Stimulated activated CD4-positive, alpha-beta T cell treated with anti-CD3 and anti-CD28 coated beads, Interleukin-1b, Interleukin-23, amount 100 ng/mL, for 48 hours (primary cell): ENCODE measurements at places on chromosomes 4 and X.

GRCh38 chr4:55364691-55365344 lies 18.8 kb downstream of the SRD5A3 start:
- DNase-seq = no peak

GRCh38 chr4:42483426-42484379 lies 86.4 kb downstream of the SHISA3 start:
- DNase-seq = no peak

DNA sequence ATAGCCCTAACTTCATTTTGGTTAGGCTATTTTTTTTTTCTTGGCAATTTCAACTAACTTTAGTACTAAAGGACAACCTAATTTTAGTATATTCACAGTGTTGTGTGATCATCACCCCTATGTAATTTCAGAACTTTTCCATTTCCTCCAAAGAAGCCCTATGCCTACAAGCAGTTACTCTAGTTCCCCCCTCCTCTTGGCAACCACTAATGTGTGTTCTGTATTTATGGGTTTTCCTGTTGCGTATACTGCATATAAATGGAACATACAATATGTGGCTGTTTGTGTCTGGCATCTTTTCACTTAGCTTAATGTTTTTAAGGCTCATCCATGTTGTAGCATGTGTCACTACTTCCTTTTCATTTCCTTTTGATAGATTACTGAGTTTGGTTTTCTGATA lies 57.6 kb downstream of the N4BP2 start:
- DNase-seq = no peak

- DNase-seq = no peak
Measured at GRCh38 chr4:8437281-8437680, 3.2 kb downstream of the ACOX3 start.

DNA sequence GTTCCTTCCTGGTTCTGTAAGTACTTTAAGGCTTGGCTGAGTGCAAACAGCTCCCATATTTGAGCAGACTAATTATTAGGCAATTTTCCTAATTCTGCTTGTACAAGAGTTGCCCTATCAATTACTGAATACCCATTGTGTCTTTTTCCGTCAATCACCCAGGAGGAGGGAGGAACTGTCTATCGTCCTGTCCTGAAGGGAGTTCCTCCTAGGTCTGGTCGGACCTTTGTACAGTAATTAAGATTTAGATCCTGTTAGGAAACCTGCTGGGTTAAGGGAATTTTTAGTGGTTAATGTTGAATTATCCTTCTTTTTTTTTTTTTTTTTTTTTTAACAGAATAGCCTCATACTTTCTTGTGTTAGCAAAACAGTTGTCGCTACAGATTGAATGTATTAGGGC lies 130.1 kb downstream of the KDM6A start:
- no peak for DNase-seq

DNA sequence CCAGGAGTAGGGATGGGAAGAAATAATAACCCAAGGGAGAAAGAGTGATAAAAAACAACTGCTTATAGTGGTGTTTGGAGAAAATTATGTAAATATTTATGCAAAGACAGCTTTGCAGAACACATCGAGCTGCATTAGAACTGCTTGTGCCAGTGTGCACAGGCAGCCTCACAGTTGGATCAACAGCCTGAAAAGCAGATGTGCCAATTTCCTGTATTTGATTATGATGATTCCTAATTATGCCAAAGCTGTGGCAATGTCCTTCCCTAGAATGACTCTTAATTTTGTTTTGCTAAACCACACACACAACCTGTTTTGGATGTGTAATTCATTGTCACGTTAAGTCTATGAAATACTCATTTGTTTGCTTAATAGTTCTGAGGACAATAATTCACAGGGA lies 30.6 kb upstream of the ANTXR2 start:
- DNase-seq = no peak
